Lower lobe of right lung (tissue), 2 donors: ENCODE measurements at places on chromosomes 3 and 15.
A peak's percentile ranks its signal among the peaks of the same experiment; 100 is the strongest.

DNA sequence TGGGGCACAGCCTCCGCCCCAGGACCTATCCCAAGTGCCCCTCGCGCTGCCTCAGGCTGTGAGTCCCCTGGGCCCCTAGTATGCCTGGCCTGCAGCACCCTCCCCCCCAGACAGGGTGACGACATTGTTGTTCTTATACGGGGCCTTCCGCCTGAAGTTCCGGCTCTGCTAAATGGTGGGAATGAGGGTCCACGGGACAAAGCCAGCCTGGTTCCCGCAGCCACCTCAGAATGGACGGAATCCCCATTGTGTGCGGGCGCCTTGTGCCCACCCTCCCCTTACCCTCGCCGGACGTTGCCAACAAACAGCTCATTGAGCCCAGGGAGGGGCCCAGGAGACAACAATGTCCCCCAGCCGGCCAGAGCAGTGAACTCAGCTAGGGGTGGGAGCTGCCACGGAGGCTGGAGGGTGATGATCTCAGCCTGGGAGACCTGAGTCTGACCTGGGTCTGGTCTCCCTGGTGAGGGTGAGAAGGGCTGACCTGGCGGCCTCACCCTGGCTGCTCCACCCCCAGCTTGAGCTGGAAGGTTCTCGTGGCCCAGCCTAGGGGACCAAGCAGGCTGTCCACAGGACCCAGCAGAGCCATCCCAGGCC, 10.2 kb upstream of the DLL4 start:
- DNase-seq: no peak

DNA sequence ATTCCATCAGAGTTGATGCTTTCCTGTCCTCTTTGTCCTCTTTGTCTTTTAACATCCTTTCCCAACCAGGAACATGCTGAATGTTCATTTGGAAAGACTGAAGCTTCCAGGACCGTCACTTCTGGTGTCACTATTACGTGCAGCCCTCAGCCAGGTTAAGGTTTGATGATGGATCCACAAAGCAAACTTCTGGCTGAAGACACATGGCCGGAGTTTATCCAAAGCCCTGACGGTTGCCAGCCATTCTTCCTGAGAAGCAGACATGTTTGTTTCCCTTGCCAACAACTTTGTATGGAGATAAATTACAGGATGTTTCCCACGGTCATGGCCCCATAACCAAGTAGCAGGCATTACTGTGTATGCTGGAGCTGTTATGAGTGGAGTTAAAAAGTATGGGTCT, 236.9 kb downstream of the THSD4 start:
- DNase-seq: no peak

DNA sequence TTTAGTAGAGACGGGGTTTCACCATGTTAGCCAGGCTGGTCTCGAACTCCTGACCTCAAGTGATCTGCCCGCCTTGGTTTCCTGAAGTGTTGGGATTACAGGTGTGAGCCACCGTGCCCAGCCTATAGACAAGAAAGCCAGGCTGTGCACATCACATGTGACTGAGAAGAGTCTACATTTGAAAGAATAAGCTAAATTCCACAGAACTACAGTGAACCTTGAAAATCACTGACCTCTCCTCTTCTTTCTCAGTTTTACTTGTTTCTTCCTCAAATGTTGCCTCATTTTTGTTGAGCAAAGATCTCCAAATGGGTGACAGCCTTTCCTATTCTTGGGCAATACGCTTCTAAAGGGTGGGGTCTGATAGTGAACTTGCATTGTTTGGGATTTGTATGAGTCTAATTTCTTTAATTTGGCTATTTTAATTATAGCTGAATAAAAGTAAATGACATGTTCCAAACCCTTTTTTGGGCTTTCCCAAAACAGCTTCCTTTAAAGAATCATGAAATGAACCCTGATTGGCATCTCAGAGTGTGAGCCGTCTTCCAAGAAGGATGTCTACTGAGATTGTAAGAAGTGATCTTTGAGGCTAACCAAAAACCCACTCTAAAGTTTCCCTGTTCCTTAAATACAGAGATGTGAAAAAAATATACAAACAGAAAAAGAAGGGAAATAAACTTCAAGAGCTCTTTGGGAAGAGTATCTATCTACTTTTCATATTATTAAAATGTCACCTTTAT, 21.6 kb upstream of the SPTBN5 start:
- DNase-seq: no peak

DNA sequence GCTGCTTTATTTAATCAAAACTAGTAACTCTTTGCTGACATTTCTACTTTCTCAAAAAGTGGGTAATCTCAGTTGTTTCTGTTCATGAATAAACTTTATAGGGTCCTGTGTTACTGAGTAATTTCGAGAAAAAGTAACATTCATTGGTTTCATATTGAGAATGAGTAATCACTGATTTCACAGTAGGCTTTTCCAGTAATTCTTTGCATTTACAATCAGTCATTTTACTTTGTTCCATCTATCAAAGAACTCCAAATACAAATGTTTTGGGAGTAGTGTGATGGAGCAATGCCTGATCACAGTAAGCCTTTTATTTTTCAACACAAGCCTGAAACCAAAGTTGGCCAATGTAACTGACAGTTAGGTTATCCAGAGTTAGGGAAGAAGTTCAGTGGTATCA, 353.6 kb downstream of the ULK4 start:
- no peak for DNase-seq

- peak; percentile 84 for DNase-seq
Measured at GRCh38 chr3:195823280-195823679, 11.6 kb upstream of the MUC4 start.

DNA sequence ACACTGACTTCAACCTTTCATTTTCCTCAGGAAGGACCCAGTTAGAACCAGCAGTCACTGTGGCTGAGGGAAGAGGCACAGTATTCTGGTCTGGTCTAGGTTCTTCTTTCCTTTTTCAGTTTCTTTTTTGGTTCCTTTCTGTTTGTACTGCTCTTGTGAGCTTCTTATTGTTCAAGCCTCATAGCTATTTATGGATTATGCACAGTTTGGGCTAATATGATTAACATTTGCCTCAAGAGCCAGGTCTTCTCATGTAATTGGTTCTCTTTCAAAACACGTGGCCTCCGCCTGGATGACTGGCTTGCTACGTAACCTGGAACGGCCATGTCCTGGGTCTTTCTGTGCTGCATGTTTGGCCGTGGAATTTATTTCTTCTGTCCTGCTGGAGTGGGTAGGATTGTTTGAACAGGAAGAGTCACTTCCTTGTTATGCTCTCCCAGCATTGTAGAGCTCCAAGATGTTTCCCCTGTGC, 43.3 kb downstream of the RBMS3 start:
- DNase-seq: peak; percentile 63
